Transverse colon (tissue), 4 donors: ENCODE measurements at places on chromosomes 12 and 14. TPM values are rescaled to one million over a fixed set of nuclear protein-coding genes. Genes with fewer than 3 reads are reported as not detected.

GRCh38 chr12:46843811-46844210 is 18.0 kb upstream of the SLC38A4 start:
- H3K4me1 ChIP-seq = no peaks in the 10 kb centered on the region
- H3K36me3 ChIP-seq = no peaks in the 10 kb centered on the region
- no peak overlapping the region for H3K4me3 ChIP-seq
- no peaks in the 10 kb centered on the region for H3K27me3 ChIP-seq
- H3K27ac ChIP-seq = no peak overlapping the region

- H3K27me3 ChIP-seq = no peaks in the 10 kb centered on the region
- no peaks in the 10 kb centered on the region for H3K4me1 ChIP-seq
- H3K36me3 ChIP-seq = no peaks in the 10 kb centered on the region
- no peak overlapping the region for H3K4me3 ChIP-seq
- no peak for DNase-seq
Observed at GRCh38 chr12:84463741-84464495, 448.7 kb downstream of the SLC6A15 start.

DNA sequence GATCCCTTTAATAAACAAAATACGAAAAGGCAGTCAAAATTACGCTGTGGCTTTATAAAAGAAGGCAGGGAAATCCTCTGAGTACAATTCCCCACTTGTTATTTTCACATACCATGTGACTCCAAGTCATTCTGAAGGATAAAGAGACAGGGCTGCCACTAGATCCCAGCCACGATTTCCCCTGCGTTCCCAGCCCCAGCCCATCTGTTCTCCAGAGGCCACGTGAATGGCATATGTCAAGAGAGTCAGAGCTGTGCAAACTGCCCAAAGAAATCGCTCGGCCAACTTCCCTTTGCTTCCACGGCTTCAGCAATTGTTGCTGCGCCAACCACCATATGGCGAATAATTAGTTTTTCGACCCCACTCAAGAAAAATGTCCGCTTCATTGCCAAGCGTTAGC is 161.3 kb downstream of the C12orf42 start:
- H3K36me3 ChIP-seq = no peaks in the 10 kb centered on the region
- no peaks in the 10 kb centered on the region for H3K27me3 ChIP-seq
- no peaks in the 10 kb centered on the region for H3K4me1 ChIP-seq

GRCh38 chr12:124369055-124369826 is 74.3 kb downstream of the RFLNA start:
- peak overlapping the region; percentile 91 for H3K27ac ChIP-seq
- no peaks in the 10 kb centered on the region for H3K36me3 ChIP-seq
- DNase-seq = peak; percentile 86

- H3K36me3 ChIP-seq = peaks cover 6% of the 10 kb centered on the region
- H3K4me1 ChIP-seq = no peaks in the 10 kb centered on the region
- H3K4me3 ChIP-seq = no peak overlapping the region
- no peak overlapping the region for H3K27ac ChIP-seq
- no peaks in the 10 kb centered on the region for H3K27me3 ChIP-seq
Observed at GRCh38 chr12:55797068-55797467, 20.5 kb downstream of the SARNP start.

DNA sequence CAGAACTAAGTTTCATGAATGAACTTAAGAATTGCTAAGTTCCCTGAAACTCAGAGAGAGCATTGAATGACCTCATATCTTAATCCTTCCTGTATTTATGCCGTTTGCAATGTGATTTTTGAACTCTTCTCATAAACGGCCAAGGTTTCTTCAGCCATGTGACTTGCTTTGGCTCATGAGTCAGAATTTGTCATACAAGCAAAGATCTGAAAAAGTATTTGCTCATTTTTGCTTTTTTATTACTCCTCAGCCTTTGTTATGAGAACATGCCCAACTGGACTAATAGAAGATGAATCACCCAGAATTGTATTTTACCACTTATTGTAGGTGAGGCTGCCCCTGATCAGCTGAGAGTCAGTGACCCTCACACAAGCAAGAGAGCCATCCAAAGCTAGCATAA is 693.8 kb downstream of the BCL11B start:
- H3K27ac ChIP-seq = no peak overlapping the region
- H3K27me3 ChIP-seq = no peaks in the 10 kb centered on the region
- no peaks in the 10 kb centered on the region for H3K4me1 ChIP-seq
- H3K4me3 ChIP-seq = no peak overlapping the region
- DNase-seq = no peak
- no peaks in the 10 kb centered on the region for H3K36me3 ChIP-seq

DNA sequence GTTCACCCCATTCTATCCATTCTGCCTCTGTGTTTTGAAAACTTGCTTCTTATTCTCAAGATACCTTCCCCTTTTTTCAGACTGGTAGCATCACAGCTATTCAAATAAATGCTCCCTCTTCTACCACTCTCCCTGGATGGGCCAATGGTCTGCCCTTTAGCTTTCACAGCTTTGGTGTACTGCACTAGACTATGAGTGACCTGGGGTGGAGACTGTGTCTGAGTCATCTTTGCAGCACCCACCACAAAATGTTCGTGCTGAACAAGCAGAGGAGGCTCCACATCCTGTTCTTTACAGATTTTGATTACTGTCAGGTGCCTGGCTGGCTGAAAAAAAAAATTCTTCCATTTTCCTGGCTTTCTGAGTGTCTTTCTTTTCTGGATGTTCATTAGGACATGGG is 1104.1 kb upstream of the TMEM132C start:
- H3K27ac ChIP-seq = no peak overlapping the region
- H3K27me3 ChIP-seq = no peaks in the 10 kb centered on the region
- no peak overlapping the region for H3K4me3 ChIP-seq
- no peaks in the 10 kb centered on the region for H3K36me3 ChIP-seq
- peaks cover 5% of the 10 kb centered on the region for H3K4me1 ChIP-seq

DNA sequence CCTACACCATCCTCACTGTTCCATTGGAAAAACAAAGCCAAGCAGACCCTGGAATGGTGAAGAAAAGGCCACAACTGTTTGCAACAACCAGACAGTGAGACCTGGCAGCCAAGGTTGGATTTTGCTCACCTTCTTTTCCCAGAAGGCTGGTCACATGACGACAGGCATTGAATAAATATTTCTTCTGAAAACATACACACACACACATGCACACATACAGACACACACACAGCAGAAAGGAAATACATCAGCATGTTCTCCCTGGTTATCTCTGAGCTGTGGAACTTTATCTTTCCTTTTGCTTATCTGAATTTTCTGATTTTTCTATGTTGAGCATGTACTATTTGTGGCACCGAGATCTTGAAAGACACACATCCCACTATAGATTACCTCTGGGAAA is 38.0 kb upstream of the CCDC60 start:
- no peaks in the 10 kb centered on the region for H3K27me3 ChIP-seq
- DNase-seq = no peak
- H3K4me1 ChIP-seq = no peaks in the 10 kb centered on the region
- H3K4me3 ChIP-seq = no peak overlapping the region

Gene INHBE
- total RNA-seq = not detected

Gene HSPB8
- total RNA-seq = 42.7 TPM
